ENCODE measurements at places on chromosomes 16 and 17. TPM values are rescaled to one million over a fixed set of nuclear protein-coding genes. Genes with fewer than 3 reads are reported as not detected.

GRCh38 chr17:49067163-49067562 is 65.4 kb upstream of the B4GALNT2 start:
- no peak for DNase-seq

Gene TAC4
- polyA plus RNA-seq: not detected

- DNase-seq: peak; percentile 97
These were observed at the start of gene C1QBP for GRCh38 chr17:5438716-5439445. Gene C1QBP, minus strand, starts transcription at chr17:5439155. Its CDS starts 82 bp downstream, at chr17:5439073.

GRCh38 chr17:79561486-79562133 is 49.2 kb downstream of the RBFOX3 start:
- DNase-seq: no peak

Gene CLEC18A
- polyA plus RNA-seq: 0.23 TPM

Gene CPSF4L
- not detected for polyA plus RNA-seq
